ENCODE measurements at places on chromosomes 1 and 21.

GRCh38 chr1:91817211-91817905, 68.6 kb downstream of the TGFBR3 start:
- no peak for DNase-seq

DNA sequence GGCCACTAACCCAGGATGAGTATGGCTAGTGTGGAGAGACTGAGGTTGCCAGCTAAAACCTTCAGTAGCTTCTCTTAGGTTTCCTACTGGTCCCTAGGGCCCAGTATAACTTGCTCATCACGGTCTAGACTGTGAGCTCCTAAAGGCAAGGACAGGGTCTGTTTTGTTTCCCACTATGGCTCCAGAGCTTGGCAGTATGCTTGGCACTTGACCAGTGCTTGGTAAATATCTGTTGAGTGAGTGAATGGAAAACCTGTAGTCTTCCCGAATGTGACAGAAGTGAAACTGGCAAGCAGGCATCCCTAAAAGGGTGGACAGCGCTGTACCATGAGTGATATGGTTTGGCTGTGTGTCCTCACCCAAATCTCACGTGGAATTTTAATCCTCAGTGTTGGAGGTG, 13.1 kb upstream of the PARS2 start:
- DNase-seq, result no peak

- DNase-seq, result no peak
Measured at GRCh38 chr1:967466-968343, 1.4 kb downstream of the PLEKHN1 start.

- no peak for DNase-seq
Measured at GRCh38 chr1:183757061-183757460, 47.9 kb upstream of the RGL1 start.

DNA sequence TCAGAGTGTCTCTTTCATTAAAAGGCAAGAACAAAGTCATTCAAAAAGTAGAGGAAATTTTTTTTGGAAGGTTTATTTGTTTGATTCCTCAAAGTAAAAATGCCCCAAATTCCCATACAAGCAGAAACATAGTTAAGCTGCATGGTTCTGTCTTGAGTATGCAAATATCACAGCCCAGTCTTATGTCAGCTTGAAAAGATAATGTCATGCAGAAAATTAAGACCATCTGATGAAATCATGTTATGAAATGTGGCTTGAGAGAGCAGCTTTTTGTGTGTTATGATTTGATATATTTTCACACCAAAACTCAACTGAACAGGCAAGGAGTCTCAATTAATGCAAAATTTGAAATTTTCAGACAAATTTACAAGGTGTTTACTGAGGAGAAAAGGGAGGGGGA, 411.0 kb downstream of the LMO4 start:
- DNase-seq, result no peak

DNA sequence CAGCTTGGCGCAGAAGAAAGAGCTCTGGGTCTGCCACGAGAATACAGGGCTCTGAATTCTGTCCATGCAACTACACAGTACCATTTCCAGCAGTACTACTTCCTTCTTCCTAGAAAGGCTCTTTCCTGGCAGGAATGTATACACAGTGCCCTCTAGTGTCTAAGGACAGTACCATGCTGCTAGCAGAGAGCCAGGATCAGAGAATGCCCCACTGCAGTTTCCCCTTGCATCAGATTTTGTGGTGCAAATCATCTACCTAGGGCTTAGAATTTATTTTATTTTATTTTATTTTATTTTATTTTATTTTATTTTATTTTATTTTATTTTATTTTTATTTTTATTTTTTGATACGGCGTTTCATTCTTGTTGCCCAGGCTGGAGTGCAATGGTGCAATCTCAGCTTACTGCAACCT, 50.8 kb downstream of the PAX7 start:
- DNase-seq, result peak; percentile 54

DNA sequence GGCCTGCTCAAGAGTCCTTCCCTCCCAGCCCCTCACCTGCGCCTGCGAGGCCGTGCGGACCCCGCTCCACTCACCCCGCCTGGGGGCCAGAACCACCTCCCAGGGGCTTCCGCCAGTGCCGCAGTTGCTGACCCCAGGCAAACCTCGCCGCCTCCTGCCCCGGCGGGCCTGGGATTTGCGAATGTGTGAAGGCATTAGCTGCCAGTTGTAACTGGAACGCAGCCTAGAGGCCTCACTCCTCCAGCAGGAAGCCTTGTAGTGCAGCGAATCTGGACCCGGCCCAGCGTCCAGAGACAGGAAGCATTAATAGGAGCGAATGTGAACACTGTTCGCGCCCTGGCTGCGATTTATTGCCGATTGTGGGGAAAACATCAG, 140.9 kb upstream of the ARHGEF16 start:
- DNase-seq, result no peak

All from HuH-7 (cell line).